ENCODE measurements at places on chromosomes 11 and 22.

DNA sequence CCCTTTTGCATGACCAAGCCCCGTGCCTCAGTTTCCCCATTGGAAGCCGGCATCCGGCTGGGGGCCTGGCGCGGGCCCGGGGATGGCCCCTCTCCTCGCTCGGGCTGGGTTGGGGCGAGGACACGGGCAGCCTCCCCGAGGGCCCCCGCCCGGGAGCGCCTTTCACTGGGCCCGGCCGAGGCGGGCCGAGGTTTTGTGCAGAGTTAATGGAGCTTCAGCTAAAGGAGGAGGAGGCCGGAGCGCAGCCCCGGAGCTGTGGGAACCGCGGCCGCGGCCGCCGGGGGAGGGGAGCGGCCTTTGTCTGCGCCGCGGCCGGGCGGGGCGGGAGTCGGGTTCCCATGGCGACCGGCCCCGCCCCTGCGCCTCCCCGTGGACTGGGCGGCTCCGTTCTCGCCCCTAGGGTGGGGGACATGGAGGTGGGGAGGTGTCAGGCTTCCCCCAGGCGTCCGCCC lies 1.4 kb upstream of the MAPK11 start:
- DNase-seq: peak; percentile 65

DNA sequence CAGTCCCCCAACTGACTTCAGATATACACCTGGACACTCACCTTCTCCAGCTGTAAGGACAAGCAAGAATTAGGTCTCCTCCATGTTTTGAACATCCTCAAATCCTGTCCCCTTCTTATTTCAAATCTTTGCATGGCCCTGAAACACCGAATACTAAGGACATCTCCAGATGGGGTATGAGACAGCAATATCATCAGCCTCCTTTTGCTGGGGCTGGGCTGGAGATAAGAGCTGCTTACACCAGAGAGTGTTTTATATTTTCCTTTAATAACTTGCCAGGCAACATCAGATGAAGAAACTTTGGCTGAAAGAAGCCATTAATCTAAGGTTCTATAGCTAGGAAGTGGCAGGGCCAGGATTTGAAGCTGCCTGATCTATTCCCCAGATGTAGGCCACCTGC lies 21.6 kb downstream of the TUG1 start:
- no peak for DNase-seq

GRCh38 chr22:27669798-27670599 lies 131.6 kb downstream of the MN1 start:
- no peak for DNase-seq

GRCh38 chr11:116420030-116420429 lies 352.8 kb downstream of the BUD13 start:
- DNase-seq: no peak

DNA sequence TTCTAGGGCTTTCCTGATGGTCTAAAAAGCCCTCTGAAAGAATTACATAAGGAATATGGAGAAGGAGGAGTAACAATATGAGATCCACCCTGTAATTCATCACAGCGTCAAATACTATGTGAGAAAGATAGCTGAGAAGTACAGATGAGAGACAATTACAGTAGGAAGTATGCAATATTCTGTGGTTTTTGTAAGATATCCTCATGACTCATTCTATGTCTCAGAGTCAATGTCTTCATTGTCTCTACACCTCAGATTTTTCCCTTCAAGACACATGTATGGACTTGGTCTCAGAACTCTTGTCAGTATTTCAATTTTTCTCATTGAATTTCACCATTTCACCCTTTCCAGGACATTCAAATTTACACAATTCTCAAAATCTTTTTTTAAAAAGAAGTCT lies 343.3 kb upstream of the CTSC start:
- no peak for DNase-seq

Data from NAMALWA (cell line).